Suppressor macrophage treated with lipopolysaccharide for 1 hour (primary cell): ENCODE measurements at places on chromosomes 7 and 10.

- DNase-seq = no peak
Observed at GRCh38 chr7:124020060-124020459, 12.8 kb downstream of the TMEM229A start.

- no peak for DNase-seq
Observed at GRCh38 chr10:81570878-81571794, 303.9 kb upstream of the NRG3 start.

- no peak for DNase-seq
Observed at GRCh38 chr10:84765656-84766055, 437.3 kb downstream of the CCSER2 start.

DNA sequence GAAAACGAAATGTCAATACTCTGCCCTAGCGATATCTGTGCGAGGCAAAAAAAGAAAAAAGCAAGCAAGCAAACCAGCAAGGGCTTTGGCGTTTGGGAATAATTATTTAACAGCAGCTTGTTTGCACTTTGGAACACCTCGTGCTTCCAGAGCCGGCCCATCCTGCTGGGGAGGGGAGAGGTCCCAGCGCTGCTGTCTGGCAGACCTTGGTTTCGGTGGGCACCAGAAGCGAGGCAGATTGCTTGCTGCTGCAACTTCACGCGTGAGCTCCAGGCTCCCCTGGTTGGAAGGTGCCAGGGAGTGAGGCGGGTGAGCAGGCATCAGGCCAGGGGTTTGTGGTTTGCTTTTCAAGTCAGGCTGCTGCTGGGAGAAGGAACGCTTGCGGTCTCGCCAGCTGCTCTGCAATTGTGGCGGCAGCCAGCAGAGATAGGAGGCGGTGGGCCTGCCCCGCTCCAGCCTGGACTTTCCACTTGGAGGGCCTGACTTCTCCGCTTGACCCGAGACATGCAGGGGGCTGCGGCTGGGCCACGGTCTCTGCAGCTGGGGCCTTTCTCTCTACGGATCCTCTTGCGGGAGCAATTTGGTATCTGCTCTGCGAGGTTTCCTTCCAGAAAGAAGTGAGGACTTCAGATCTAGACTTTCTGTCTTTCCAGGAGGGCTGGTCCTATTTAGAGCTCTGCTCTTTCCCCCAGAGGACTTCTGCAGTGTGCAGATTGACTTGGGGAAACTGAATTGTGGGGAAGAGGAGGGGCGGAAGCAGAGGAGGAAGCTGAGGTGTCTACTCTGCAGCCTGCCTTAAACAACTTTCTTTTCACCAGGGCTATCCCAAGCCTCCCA is 131.4 kb downstream of the PRPF18 start:
- DNase-seq = peak; percentile 49

GRCh38 chr7:2812831-2813230 is 31.3 kb downstream of the GNA12 start:
- peak; percentile 66 for DNase-seq

GRCh38 chr7:24725554-24726241 is 31.6 kb downstream of the GSDME start:
- no peak for DNase-seq
